ENCODE measurements at places on chromosomes 13 and 19.

GRCh38 chr13:73036566-73036965, 22.2 kb upstream of the KLF5 start:
- DNase-seq, result no peak

- DNase-seq, result no peak
Observed at GRCh38 chr13:67100730-67101129, 129.4 kb downstream of the PCDH9 start.

- DNase-seq, result no peak
Observed at GRCh38 chr13:98822225-98822606, 69.7 kb upstream of the SLC15A1 start.

- DNase-seq, result no peak
Observed at GRCh38 chr19:12703046-12703445, 6.6 kb upstream of the FBXW9 start.
